Karpas-422 (cell line): ENCODE measurements at places on chromosomes 2 and 18.

- no peak for DNase-seq
Measured at GRCh38 chr2:215363461-215364156, 51.8 kb downstream of the ATIC start.

DNA sequence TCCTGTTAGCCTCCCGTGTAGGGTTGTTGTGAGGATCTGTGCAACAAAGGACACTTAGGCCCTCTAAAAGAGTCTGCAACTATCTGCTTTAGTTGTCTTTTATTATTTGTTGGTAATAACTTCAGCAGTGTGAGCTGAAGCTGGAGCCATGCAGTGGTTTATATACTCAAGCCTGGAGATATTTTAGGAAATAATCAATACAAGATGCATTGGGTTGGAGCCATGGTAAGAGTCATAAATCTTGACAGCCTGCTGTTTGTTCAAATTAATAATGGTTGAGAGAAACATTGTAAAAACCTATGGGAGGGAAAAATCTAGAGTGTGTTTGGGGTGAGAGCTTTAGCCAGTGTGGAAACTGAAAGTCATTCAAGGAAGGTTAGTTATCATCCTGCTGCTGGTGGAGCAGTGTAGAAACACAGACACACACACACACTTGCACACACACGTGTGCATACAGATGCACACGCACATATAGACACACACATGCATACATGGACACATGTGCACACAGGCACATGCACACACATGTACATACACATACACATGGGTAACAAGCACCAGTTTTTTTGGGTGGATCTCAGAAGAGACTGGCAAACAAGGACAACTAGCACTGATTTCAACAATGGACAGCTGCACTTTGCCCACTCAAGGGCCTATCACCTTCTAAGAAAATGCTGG is 51.0 kb downstream of the ACOXL start:
- DNase-seq = no peak

GRCh38 chr18:43931439-43931838 is 654.1 kb upstream of the SYT4 start:
- DNase-seq = no peak

- no peak for DNase-seq
Measured at GRCh38 chr18:69257861-69258458, 142.7 kb upstream of the DOK6 start.

DNA sequence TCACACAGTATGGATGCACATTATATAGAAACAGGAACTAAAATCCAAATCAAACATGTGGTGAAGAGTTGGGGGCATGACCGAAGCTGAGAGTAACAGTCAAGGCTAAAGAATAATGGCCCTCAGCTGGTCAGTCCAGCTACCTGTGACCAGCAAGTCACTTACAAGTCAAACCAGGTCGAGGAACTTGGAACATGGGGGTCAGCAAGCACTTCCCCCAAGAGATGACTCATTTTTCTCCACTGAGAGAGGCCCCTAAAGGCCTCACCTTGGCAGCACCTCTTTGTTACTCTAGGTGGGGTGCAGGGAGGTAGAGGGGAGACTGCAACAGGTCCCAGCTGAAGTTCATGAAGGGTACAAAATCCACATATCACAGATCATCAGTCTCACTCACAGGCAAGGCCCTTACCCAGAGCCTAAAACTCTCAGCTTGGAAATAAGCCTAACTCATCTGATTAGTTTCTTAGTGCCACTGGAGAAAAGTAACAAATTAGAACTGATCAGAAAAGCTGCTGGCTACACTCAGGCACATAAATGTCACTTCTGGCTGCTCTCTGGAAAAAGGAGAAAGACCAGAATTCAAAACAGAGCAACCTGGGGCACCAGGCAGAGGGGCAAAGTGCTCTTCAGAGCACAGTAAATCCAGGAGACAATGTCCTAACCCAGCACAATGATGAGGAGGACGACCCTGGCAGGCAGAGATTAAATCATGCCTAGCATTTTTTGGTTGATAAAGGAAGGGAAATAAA is 4.0 kb downstream of the SDC1 start:
- no peak for DNase-seq

DNA sequence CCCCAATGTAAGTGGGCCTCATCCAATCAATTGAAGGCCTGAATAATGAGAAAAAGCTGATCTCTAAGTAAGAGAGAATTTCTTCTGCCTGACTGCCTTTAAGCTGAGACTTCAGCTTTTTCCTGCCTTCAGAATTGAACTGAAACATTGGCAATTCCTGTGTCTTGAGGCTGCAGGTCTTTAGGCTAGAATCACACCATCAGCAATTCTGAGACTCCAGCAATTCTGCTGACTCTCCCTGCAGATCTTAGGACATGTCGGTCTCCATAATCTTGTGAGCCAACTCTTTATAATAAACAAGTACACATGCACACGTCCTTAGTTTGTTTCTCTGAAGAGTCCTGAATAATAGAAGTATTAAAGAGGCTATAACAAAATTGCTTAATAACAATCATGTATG is 209.1 kb downstream of the FSIP2 start:
- DNase-seq = no peak

DNA sequence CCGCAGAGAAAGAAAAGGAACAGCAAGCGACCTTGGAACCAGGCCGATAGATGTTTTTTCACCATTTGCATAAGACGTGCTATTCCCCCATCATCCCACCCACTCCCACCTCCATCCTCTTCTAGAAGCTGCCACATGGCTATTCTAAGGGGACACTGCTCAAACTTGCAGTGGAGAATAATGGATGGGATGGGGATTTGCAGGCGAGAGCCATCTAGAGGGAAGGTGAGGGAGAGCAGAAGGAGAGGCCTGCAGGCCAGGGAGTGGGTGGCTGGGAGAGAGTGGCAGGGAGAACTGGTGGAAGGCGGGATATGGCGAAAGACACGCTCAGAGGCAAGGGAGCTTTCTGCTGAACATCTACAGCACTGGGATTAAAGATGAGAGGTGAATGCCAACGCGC is 84.9 kb downstream of the MAPK4 start:
- no peak for DNase-seq

DNA sequence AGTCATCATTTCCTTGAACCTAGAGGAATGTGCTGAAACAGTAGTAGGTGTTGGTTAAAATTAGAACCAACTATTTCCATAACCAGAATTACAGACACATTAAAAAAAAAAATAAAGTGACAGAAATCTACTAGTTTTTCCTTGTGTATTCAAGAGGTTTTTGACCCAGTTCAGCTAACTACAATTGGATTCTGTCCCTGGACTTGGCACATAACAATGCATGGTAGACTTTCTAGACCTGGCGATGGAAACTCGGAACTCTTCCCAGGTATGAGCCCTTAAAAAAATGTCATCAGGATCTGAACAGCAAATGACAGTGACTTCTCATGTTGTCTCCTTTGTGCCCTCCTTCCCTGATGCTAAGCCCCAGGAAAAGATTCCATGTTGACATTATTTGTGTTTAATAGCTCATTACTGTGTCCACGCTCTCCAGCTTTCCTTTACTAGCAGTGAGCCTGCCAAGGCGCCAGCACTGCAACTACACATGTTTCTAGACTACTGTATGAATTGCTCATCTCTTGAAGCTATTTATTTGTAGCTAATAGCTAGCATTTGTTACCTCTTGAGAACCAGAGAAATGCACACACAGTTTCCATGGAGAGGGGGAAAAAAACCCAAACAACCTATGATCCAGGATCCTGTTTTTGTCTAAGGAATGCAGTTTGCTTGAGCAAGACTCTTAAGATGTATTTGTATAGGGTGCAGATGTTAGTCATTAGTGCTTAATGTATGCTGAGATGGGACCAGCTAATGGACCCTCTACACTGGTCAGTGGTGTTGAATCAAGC is 148.5 kb downstream of the FMNL2 start:
- DNase-seq = no peak

DNA sequence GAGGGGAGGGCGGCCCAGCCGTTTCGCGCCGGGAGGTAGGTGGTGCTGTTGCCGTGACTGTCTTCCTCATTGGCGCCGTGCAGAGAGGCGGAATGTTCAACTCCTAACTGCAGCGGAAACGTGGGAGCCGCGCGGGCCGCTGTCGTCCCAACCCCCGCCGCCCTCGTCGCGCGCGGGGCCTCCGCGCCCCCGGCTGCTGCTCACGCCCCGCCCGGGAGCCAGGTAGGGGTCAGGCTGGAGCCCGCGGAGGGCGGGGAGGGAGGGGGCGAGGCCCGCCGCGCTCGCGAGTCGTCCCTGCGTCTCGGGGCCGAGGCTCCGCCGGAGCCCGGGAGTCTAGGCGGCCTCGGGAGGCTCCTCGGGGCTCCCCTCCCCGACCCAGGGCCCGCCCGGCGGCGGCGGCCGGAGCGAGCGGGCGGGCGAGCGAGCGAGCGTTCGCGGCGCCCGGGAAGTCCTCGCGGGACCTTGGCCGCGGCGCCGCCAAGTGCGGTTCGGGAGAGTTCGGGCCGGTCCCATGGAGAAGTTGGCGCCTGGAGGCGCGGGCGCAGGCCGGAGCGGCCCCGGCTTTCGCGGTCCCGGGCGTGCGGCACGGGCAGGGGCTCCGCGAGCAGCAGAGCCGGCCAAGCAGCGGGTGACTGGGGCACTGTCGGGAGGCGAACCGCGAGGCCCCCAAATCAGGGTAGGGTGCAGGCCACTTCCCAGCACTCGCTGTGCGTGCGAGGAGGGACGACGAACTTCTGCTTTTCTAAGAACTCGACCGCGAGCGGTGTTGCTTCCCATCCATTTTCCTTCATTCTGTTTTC is at the start of gene MAP3K20:
Gene MAP3K20 (plus strand): TSS at position 66 of the 800 bp plus-strand sequence. CDS start 15,186 bp downstream, outside the sequence.
- DNase-seq = peak; percentile 71

DNA sequence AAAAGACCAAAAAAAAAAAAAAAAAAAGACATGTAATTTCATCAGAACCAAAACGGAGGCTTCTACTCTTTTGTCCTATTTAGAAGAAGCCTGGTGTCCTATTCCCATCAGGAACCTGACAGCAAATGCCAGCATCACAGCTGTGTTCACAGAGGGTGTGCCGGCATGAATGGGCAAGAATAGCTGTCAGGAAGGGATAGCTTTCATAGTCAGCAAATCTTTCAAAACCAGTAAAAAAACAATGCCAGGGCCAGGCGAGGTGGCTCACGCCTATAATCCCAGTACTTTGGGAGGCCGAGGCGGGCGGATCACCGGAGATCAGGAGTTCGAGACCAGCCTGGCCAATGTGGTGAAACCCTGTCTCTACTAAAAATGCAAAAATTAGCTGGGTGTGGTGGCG is 231.8 kb upstream of the PXDN start:
- no peak for DNase-seq

- no peak for DNase-seq
Measured at GRCh38 chr2:226873826-226874225, 38.0 kb downstream of the RHBDD1 start.

GRCh38 chr2:154532763-154533162 is 165.7 kb upstream of the KCNJ3 start:
- DNase-seq = no peak

DNA sequence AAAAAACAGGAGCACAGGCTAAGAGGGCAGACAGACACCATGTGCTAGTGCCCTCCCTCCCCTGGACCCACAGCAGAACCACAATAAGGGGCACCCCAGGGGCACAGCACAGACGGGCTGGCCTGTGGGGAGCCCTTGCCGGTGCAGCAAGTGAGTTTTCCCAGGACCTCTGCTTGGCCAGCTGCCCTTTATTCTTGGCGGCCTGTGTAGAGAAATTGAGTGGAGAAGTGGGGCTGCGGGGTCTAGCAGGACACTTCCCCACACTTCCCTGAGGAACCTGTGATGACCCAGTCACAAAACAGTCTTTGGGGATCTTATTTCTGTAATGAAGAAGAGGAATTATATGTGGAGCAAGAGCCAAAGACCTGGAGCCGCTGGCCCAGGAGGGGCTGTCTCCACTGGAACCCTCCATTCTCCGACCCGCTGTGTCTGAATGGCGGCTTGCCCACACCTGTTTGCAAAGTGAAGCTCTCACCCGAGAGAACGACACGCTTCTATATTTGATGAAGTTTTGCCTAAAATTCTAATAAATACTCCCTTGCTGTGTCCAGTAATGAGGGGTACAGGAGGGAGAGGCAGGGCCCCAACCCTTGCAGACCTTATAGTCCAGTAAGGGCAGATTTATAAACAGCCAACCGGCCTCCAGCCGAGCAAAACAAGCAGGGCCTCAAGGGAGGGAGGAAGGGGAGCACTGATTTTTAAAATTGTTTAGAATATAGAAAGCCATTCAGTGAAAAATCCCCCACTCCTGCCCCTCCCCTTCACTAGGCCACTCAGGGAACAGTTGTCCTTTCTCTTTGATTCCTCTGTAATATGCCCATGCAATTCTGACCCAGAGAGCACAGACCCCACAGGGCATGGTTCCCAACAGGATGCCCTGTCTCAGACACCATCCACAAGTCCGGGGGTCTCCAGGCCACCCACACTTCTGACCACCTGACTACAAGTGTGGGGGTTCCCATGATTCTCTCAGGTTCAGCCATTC is 44.7 kb upstream of the SNED1 start:
- no peak for DNase-seq

DNA sequence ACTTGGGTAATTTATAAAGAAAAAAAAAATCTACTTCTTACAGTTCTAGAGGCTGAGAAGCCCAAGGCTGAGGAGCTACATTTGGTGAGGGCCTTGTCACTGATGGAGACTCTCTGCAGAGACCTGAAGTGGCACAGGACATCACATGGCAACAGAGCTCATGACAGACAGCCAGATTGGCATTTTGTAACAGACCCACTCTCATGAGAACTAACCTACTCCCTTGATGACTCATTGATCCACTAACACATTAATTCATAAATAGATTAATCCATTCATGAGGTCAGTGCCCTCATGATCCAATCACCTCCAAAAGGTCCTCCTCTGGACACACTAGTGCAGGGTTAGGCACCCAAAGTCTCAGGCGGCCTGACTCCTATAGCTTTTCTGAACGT is 318.4 kb downstream of the GULP1 start:
- no peak for DNase-seq

DNA sequence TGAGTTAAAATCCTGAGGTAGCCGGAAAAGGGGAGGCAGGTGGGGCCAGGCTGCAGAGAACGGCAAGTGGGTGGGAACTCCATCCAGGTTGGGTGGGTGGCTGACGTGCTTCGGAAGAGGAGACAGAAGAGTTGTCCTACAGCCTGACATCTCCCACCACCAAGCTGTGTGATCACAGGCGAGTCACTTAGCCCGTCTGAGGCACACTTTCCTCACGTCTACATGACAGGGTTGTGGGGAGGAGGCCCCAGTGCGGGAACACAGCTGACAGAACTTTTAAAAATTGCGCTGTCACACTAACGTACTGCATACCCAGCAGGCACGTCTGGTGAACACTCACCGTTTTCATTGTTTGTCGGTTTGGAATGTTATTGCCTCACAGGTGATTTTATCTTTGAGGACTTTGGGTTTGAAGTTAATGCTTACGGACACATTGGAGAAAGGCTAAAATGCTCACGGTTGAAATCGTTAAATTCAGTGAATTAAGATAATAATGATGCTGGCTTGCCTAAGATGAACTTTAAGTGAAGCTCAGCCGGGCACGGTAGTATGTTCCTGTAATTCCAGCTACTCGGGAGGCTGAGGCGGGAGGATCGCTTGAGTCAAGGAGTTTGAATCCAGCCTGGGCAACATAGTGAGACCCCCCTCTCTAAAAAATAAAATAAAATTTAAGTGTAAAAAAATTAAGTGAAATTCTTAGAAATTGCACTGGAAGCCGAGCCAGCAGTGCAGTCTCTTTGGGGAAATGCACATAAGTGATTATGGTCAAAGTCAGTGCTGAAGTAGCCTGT is 8.9 kb downstream of the EMILIN2 start:
- no peak for DNase-seq

GRCh38 chr2:9757501-9758264 is 85.6 kb upstream of the TAF1B start:
- DNase-seq = no peak

GRCh38 chr2:1497122-1497611 is 83.9 kb downstream of the TPO start:
- DNase-seq = no peak

GRCh38 chr2:216059233-216059834 is 22.3 kb downstream of the PECR start:
- DNase-seq = peak; percentile 46

- no peak for DNase-seq
Measured at GRCh38 chr18:62912885-62913284, 197.5 kb downstream of the PHLPP1 start.
